Stimulated activated CD4-positive, alpha-beta T cell treated with anti-CD3 and anti-CD28 coated beads, TNF-alpha, amount 100 ng/mL, for 1 hour (primary cell): ENCODE measurements at places on chromosomes 12 and 14.

GRCh38 chr14:55353686-55354467 lies 57.8 kb downstream of the ATG14 start:
- no peak for DNase-seq

GRCh38 chr14:64185184-64185583 lies 109.0 kb downstream of the ESR2 start:
- no peak for DNase-seq

DNA sequence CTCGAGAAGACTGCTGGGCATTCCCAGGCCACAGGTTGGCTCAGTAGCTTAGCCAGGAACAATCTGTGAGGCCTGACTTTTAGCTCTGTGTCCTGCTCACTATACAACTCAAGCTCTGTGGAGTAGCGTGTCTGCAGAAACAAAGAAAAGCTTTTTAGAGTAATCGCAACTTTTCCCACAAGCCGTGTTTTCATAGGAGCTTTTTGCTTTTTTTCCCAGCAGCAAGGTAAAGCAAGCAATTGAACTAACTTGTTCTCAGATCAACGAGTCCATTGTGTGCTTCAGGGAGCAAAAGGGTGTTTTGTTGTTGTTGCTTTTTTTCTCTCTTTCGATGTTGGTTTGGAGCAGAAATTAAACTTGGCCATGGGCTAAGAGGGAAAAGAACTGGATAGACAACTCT lies 97.3 kb upstream of the BCL2L14 start:
- DNase-seq = no peak

DNA sequence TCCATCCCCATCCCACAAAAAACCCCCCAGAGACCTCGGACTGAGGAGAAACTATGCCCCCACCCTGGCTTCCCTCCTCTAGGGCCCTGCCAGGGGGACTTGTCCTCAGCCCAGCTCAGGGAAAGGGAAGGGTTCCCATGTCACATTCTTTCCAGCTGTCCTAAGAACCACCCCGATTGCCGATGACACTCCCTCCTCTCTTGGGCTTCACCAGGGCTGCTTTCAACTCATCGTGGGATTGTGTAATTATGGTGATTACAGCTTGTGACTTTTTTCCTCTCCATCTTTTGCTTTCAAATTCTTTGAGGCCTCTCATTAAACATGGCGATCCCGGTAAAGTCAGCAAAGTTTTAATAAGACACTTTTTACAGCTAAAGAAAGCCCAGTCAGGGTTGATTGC lies 344.0 kb downstream of the DPF3 start:
- DNase-seq = no peak

GRCh38 chr12:123200414-123200813 lies 32.5 kb downstream of the MPHOSPH9 start:
- no peak for DNase-seq

DNA sequence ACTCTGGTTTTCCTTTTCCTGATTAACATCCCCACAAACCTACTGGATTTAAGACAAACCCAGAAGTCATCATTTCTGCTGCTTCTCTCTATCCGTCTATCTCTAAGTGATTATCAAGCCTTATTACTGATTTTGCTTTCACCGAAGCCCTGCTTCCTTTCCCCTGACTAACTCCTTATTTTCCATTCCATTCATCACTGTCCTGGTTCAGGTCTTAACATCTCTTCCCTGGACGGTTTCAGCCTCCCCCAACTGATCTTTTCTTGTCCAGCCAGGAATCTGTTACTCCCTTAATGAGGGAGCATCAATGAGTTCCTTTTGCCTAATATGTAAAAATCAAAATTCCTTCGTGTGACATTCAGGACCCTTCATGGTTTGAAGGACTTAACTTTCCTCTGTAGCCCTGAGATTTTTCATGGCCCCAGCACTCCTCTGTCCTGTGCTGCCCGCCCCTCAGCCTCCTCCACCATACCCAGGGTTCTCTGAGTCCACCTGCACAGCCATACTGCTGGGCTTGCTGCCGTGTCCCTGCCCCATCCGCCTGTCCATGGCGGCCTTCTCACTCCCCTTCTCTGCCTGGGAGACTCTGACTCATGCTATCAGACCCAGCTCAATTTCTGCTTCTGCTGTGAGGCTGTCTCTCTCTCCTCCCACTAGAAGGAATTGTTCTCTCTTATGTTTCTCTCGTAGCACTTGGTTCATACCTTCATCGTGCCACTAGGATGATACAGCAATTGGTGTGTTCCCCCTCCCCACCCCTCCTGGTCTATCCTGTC lies 167.8 kb upstream of the HIF1A start:
- DNase-seq = no peak

DNA sequence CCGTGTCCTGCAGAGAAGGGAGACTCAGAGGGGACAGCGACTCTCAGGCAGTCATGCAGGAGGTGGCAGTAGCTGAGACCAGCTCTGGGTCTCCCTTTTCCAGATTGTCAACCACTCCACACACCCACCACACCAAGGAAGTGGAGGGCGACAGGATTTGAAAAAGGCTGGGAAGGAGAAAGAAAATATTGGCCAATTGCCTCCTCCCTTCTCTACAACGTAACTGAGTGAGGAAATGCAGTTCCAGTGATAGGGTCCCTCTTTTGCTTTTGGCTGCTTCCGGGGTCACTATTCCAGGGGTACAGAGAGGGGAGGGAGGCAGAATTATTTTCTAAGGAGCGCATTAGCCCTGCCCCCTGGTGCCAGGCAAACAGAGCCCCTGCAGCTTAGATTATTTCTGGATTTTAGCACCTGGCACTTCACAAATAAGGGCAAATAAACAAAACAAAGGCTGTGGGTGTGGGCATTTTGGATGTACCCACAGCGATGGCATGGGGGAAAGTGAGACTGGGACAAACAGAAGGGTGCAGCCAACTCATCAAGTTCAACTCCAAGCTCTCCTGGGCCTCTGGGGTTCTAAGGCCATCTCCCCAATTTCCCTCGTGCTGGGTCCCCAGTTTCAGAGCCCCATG lies 20.4 kb downstream of the ASB2 start:
- no peak for DNase-seq

- DNase-seq = no peak
Measured at GRCh38 chr12:10151621-10152020, 20.3 kb downstream of the OLR1 start.

DNA sequence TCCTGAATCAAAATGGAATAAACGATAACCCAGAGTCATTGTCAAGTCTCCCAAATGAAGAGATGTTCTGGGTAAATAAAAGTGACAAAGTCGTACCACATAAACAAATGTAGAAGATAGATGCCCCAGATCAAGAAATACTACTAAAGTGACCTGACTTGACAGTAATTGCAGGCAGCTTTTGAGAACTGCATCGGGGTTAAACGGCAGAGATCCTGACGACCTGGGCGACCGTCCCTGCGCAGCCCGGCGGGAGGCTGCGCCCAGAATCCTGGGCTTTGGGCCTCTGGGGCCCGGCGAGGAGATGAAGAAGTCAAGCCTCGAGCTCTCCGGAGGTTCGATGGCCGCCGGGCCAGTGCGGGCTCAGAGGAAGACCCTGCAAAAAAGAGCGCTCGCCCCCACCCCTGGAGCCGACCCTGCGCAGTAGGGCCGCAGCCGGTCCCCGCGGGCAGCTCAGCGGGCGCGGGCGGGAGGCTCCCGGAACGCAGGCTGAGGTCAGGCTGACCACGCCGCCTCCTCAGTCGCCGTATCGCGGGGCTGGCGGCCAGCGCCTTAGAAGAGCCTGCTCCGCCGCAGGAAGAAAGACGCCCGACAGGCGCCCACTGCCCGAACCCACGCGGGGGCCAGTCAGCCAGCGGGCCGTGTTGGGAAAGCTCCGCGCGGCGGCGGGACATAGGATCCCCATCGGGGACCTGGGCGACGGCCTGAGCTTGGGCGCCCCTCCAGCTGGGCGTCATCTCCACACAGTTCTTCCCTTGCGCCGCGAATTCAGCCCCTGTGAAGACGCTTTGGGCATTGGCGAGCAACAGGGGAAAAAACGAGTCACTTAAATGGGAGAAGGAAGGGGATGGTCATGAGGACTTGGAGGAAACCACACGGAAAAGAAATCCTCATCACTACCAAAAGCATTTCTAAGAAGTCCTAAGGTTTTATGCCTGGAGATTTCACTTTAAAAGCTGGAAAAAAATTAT lies 16.0 kb downstream of the NKX2-1 start:
- no peak for DNase-seq

DNA sequence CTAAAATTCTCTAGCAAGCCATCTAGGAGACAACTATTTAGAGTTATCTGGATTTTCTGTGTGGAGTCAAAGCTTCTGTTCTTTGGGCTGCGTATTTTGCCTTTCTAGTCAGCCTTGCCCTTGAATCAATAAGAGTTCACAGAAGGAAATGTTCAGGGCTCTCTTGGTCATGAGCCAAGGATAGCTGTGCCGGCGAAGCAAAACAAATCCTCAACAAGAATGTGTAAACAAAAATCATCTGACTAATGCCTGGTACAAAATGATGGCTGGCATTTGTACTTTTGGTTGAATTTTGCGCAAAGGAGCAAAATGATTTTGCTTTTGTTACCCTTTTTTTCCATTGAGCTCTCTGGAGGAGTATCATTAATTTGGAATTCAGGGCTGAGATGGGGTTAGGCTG lies 171.1 kb downstream of the DACT1 start:
- DNase-seq = no peak

DNA sequence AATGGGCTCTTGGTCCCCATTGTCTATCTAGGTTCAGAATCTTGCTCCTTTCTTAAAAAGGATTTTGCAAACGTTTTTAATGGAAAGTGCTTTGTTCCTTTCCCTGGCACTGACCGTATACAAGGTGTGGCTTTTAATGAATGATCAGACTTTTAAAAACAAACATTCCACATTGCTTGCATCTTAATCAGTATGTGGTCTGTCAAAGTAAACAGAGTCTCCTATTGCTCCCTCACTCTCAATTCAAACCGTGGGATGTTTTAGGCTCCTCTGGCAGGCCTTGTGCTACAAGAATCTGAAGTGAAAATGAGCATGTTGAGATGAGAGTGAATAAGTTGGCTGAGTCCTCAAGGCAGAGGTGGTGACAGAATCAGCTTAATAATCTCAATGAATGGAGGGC lies 107.0 kb downstream of the VRK1 start:
- DNase-seq = no peak

- no peak for DNase-seq
Measured at GRCh38 chr12:64088431-64089349, 133.4 kb downstream of the KICS2 start.
